Sigmoid colon (tissue), 7 donors: ENCODE measurements at places on chromosomes 7 and 10. TPM values are rescaled to one million over a fixed set of nuclear protein-coding genes. Genes with fewer than 3 reads are reported as not detected.
A peak's percentile ranks its signal among the peaks of the same experiment; 100 is the strongest.

DNA sequence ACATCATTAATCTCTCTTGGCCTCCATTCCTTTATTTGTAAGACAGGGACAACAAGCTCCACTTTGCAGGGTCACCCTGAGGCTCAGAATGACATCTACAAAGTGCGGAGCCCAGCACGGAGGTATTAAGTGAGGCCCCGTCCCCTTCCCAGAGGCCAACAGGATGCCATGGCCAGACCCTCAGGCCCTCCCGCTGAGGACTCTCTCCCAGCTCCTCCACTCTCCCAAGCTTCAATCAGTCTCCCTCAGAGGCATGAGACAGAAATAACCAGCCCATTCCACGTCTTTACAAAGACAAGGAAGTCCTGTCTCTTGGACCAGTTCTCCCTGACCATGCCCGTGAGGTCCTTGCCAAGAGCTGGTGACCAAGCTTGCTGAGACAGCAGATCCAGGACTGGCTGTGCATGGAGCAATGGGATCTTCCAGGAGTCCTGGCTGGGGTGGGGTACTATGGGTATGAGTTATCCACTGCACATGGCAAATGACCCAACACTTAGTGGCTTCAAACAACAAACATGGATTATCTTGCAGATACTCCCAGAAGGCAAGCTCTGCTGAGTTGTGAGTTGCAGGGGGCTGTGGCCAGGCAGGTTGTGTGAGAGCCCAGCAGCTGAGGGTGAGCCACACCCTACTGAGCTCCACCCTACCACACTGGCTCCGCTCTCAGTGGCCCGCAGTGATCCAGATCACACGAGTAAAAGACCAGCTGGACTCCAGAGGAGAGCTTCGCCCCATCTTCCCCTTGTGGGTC is 4.3 kb upstream of the PPIF start:
- no peak for DNase-seq

- DNase-seq = no peak
These were observed 186.7 kb downstream of the SLC25A13 start for GRCh38 chr7:96135241-96135640.

DNA sequence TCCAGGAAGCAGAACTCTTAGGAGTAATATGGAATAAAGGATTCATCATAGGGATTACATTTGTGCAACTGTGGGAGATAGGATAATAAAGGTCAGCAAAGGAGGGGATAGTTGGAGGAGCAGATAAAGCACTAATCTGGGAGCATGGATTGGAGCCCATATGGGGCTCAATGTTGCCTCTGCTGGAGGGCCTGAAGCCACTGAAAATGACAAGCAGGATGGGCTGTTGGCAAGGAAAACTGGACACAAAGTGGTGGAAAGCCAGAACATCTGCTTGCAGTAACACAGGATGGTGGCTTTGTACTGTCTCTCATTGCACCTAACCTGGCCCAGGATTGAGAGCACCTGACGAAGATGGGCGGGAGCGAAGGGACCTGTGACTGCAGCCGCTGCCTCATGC is 15.0 kb upstream of the COMMD3 start:
- no peak for DNase-seq

GRCh38 chr10:80917636-80918035 is 379.9 kb downstream of the SH2D4B start:
- no peak for DNase-seq

DNA sequence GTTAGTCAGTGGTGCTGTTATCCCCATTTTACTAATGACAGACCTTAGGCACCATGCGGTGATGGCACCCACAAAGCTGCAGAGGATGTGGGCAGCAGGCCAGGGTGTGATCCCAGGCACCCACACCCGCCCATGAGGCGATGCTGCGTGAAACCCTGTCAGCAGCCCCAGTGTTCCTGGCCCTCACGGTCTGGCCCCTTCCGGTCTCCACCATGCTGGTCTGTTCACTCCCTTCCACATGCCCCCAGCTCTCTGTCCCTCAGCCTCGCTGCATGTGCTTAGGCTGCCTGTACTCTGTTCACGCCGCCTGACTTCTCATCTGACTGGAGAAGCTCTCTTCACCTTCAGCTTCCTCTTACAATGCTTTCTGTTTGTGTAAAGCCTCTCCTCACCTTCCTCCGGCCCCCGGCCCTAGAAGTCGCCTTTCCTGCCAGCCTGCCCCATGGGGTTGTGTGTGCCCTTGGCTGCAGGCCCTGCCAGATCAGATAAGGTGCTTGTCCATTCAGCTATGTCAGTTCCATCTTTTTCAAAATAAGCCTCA is 17.6 kb upstream of the ORAI2 start:
- no peak for DNase-seq

GRCh38 chr7:5572439-5572838 is 148.8 kb upstream of the TNRC18 start:
- no peak for DNase-seq

DNA sequence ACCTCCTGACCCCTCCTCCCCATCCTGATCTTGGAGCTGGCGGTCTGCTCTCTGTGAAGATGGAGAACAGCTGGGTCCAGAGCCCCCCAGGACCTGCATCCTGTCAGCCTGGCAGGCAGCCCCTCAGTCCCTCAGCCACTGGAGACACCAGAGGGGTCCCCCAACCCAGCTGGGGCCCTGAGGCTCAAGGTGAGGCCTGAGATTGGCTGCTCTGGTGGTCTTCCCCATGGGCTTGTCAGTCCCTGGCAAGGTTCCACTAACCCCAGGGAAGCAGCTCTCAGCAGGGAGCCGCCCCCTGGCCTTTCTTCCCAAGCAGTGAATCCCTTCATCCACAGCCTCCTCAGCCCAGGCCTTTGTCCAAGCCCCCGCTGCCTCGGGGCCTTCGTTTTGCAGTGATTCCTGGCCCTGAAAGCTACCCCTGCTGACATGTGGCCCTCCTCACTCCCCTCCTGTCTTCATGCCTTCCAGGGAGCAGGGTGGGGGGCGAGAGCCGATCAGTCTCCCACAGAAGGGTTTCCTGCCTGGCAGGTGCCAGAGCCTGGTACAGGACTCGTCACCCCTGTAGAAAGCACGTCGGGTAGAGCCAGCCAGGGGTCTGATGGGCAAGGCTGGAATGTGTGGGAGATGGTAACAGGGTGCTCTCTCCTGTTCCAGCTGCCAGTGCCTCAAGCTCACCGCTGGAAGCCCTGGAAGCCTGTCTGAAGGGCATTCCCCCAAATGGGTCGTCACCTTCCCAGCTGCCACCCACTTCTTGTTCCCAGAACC is 48.5 kb downstream of the ZNF467 start:
- peak; percentile 58 for DNase-seq

DNA sequence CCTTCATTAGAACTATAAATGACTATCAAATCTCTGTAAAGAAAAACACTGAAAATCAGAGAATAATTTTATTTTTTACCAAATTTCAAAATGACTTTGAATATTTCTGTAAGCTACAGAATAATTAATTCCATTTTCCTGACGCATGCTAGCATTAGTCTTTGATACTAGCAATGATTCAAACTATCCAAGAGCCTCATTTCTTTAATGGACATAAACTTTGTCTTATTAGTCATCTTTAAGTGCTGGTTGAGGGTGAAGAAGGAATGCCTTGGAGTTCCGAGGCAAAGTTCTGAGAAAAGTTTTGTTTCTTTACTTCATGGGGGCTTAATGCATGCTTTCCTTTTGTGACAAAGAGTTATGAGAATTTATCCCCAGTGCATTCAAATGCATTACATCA is 137.3 kb downstream of the AGMO start:
- no peak for DNase-seq

DNA sequence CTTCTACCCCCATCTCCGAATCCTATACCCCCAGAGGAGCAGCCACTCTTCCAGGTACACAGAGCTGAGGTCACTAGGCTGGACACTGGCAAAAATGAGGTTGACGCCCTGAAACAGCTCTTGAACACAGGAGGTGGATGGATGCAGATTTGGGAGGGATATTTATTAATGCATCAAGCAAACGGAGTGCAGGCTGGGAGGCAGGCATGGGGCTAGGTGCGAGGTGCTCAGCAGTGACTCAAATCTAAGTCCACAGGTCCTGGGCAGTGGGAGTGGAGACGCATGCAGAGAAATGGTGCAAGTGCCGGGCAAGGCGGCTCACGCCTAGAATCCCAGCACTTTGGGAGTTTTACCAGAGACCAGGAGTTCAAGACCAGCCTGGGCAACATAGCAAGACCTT is 11.0 kb downstream of the GUSB start:
- DNase-seq = peak; percentile 32

BNIP3 gene
- polyA plus RNA-seq = 3.9 TPM

GPR37 gene
- polyA plus RNA-seq = not detected

TMEM196 gene
- not detected for polyA plus RNA-seq

SFTPD gene
- 0.28 TPM for polyA plus RNA-seq
